ENCODE measurements at places on chromosomes 2 and 18. TPM values are rescaled to one million over a fixed set of nuclear protein-coding genes. Genes with fewer than 3 reads are reported as not detected.

RAMP1 gene
- total RNA-seq: not detected

RGPD8 gene
- total RNA-seq: 3.8 TPM

MRO gene
- total RNA-seq: not detected

UGT1A4 gene
- not detected for total RNA-seq

LYG1 gene
- total RNA-seq: not detected

RGPD5 gene
- total RNA-seq: 9.8 TPM

TCF23 gene
- not detected for total RNA-seq

RDH14 gene
- 45.4 TPM for total RNA-seq

WDCP gene
- 22.5 TPM for total RNA-seq

DSC3 gene
- not detected for total RNA-seq

PRKRA gene
- 72.1 TPM for total RNA-seq

GAD1 gene
- total RNA-seq: 52.5 TPM

ING5 gene
- total RNA-seq: 65.8 TPM

CNGA3 gene
- not detected for total RNA-seq

MOGAT1 gene
- total RNA-seq: not detected

C2orf76 gene
- 20.9 TPM for total RNA-seq

PAIP2B gene
- total RNA-seq: 1.1 TPM

Data from G401 (cell line).